Activated naive CD4-positive, alpha-beta T cell treated with anti-CD3 and anti-CD28 coated beads, Interleukin-2, amount 10 ng/mL, durations not matched to agents 5 hours and 36 hours (primary cell): ENCODE measurements at places on chromosomes 4 and X. TPM values are rescaled to one million over a fixed set of nuclear protein-coding genes. Genes with fewer than 3 reads are reported as not detected.

Gene RBM47
- 5.0 TPM for total RNA-seq

Gene ASB12
- total RNA-seq: 0.17 TPM

Gene NIPAL1
- total RNA-seq: 0.70 TPM

Gene PRRG1
- total RNA-seq: not detected

Gene AKAP4
- not detected for total RNA-seq
